ENCODE measurements at places on chromosomes 6 and 20. TPM values are rescaled to one million over a fixed set of nuclear protein-coding genes. Genes with fewer than 3 reads are reported as not detected.

GRCh38 chr6:169832247-169832948, 81.0 kb downstream of the ERMARD start:
- peaks cover 36% of the 10 kb centered on the region for H3K27me3 ChIP-seq
- no peaks in the 10 kb centered on the region for H3K36me3 ChIP-seq
- no peak for DNase-seq
- H3K4me1 ChIP-seq = no peaks in the 10 kb centered on the region
- no peak overlapping the region for H3K27ac ChIP-seq

GRCh38 chr6:2947445-2947844, 23.9 kb downstream of the SERPINB6 start:
- peaks cover 19% of the 10 kb centered on the region for H3K36me3 ChIP-seq
- H3K4me3 ChIP-seq = no peak overlapping the region
- peaks cover 12% of the 10 kb centered on the region for H3K27me3 ChIP-seq
- H3K27ac ChIP-seq = no peak overlapping the region

Gene ARMC12
- total RNA-seq = 0.64 TPM

Gene BFSP1
- total RNA-seq = 0.43 TPM

- H3K4me1 ChIP-seq = no peaks in the 10 kb centered on the region
- no peak overlapping the region for H3K4me3 ChIP-seq
- no peaks in the 10 kb centered on the region for H3K36me3 ChIP-seq
- no peak overlapping the region for H3K27ac ChIP-seq
Observed at GRCh38 chr6:54981276-54981609, 134.7 kb downstream of the FAM83B start.

DNA sequence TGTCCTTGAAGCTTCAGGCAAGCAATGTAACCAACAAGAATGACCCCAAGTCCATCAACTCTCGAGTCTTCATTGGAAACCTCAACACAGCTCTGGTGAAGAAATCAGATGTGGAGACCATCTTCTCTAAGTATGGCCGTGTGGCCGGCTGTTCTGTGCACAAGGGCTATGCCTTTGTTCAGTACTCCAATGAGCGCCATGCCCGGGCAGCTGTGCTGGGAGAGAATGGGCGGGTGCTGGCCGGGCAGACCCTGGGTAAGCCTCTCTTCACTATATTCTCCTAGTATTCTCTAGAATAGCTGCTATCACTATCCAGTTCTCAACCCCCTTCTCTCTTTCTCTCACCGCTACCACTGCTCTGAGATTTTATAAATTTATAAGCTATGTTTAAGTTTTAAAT, 40.0 kb downstream of the EIF2S2 start:
- H3K27me3 ChIP-seq = no peaks in the 10 kb centered on the region
- H3K4me3 ChIP-seq = no peak overlapping the region
- H3K4me1 ChIP-seq = peaks cover 27% of the 10 kb centered on the region
- peaks cover 19% of the 10 kb centered on the region for H3K36me3 ChIP-seq

- DNase-seq = peak; percentile 61
- H3K4me3 ChIP-seq = no peak overlapping the region
- H3K27me3 ChIP-seq = peaks cover 46% of the 10 kb centered on the region
- H3K4me1 ChIP-seq = peaks cover 10% of the 10 kb centered on the region
- H3K36me3 ChIP-seq = no peaks in the 10 kb centered on the region
- no peak overlapping the region for H3K27ac ChIP-seq
Observed at GRCh38 chr6:156395276-156395675, 381.9 kb upstream of the ARID1B start.

GRCh38 chr6:35044145-35044745, 96.9 kb downstream of the TCP11 start:
- no peak overlapping the region for H3K4me3 ChIP-seq
- no peak overlapping the region for H3K27ac ChIP-seq
- H3K27me3 ChIP-seq = no peaks in the 10 kb centered on the region
- DNase-seq = no peak
- H3K4me1 ChIP-seq = peaks cover 8% of the 10 kb centered on the region

DNA sequence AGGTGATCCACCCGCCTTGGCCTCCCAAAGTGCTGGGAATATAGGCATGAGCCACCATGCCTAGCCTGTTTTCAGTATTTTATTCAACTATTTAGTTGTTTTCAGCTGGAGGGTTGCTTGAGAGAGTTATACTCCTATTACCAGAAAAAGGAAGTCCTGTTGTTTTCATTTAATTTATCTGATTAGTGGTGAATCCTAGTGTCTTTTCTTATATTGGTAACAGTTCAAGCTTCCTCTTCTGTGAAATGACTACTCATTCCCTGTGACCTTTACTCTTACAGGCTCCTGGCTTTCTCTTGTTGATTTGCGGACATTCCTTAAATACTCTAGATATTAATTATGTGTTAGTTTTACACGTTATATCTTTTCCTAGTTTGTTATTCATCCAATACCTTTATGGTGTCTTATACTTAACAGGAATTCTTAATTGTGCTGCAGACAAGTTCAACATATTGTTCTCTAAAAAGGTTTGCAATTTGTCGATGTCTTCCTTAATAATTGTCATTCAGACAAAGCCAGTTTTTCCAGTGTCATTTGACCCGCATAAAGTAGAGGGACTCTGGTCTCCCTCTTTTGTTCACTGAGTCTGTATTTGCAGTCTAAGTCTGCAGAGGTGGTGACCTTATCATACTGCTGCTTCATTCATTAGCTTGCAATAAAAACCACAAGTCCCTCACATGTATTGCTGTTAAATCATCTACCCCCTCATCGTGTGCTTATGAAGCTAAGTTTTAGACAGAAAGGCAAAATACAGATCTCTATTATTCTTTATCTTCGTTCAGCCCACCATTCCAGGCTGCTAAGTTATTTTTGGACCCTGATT, 51.4 kb downstream of the ZBTB9 start:
- no peak for DNase-seq
- H3K4me3 ChIP-seq = no peak overlapping the region
- H3K27ac ChIP-seq = no peak overlapping the region
- peaks cover 6% of the 10 kb centered on the region for H3K27me3 ChIP-seq

DNA sequence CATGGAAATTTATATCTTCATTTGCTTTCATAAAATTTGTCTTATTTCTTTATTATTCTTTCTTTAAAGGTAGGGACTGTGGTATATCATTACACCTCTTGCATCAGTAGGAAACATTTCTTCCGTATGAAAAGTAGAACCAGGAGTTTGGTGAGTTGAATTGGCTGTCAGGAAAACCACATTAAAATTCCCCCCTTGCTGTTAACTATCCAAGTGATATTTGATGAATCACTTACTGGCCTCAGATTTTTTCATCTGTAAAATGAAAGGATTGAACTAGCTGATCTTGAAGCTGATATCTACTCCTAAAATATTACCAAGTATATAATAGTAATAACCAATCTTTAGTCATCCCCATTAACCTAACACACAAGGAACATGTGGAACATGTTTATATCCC, 460.9 kb downstream of the GJA1 start:
- H3K36me3 ChIP-seq = no peaks in the 10 kb centered on the region
- no peaks in the 10 kb centered on the region for H3K4me1 ChIP-seq
- H3K27ac ChIP-seq = no peak overlapping the region
- no peak for DNase-seq
- no peaks in the 10 kb centered on the region for H3K27me3 ChIP-seq
- no peak overlapping the region for H3K4me3 ChIP-seq

Gene SMIM28
- not detected for total RNA-seq

Gene POM121L2
- total RNA-seq = not detected

- H3K4me3 ChIP-seq = no peak overlapping the region
- no peak for DNase-seq
- no peaks in the 10 kb centered on the region for H3K36me3 ChIP-seq
- H3K27ac ChIP-seq = no peak overlapping the region
Observed at GRCh38 chr20:52332649-52333250, 141.2 kb upstream of the ZFP64 start.

DNA sequence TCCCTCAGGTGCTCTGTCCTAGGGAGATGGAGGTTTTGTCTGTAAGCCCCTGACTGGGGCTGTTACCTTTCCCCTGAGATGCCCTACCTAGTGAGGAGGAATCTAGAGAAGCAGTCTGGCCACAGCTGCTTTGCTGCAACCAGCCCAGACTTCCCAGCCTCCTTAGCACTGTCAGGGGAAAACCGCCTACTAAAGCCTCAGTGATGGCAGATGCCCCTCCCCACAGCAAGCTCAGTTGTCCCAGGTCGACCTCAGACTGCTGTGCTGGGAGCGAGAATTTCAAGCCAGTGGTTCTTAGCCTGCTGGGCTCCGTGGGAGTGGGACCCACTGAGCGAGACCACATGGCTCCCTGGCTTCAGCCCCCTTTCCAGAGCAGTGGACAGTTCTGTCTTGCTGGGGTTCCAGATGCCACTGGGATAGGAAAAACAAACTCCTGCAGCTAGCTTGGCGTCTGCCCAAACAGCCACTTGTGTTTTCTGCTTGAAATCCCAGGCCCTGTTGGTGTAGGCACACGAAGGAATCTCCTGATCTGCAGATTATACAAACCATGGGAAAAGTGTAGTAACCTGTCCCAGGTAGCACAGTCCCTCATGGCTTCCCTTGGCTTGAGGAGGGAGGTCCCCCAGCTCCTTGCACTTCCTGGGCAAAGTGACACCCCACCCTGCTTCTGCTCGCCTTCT, 146.4 kb upstream of the PROKR2 start:
- no peaks in the 10 kb centered on the region for H3K4me1 ChIP-seq
- no peaks in the 10 kb centered on the region for H3K36me3 ChIP-seq
- peaks cover 15% of the 10 kb centered on the region for H3K27me3 ChIP-seq
- no peak overlapping the region for H3K27ac ChIP-seq
- no peak for DNase-seq

GRCh38 chr20:62942456-62942855, 4.5 kb downstream of the GID8 start:
- no peak for DNase-seq
- H3K36me3 ChIP-seq = peaks cover 58% of the 10 kb centered on the region
- H3K4me1 ChIP-seq = peaks cover 24% of the 10 kb centered on the region
- no peak overlapping the region for H3K4me3 ChIP-seq
- no peaks in the 10 kb centered on the region for H3K27me3 ChIP-seq

Gene SLC52A3
- not detected for total RNA-seq

DNA sequence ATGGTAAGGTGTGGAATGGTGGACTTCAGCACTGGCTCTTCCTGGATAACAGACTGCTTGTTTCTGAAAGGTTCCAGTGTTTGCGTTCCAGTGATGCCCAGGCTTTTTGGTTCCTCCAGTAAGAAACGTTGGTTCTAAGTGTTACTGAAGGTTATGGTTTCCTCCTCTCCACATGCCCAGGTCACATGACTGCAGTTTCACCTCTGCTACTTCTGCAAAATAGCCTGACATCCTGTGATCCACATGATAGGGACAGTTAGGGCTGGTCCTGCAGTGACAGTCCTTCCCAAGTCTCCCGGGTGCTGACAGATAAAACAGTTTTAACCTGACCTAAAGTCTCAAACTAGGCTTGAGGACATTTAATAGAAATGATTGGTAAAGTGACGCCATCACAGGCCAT, 132.2 kb upstream of the CST7 start:
- no peak overlapping the region for H3K27ac ChIP-seq
- DNase-seq = no peak
- H3K4me1 ChIP-seq = no peaks in the 10 kb centered on the region

Gene GSTA3
- total RNA-seq = not detected

GRCh38 chr20:16654858-16655535, 74.8 kb upstream of the SNRPB2 start:
- no peak overlapping the region for H3K27ac ChIP-seq
- H3K27me3 ChIP-seq = peaks cover 2% of the 10 kb centered on the region
- H3K4me3 ChIP-seq = no peak overlapping the region
- H3K36me3 ChIP-seq = no peaks in the 10 kb centered on the region
- H3K4me1 ChIP-seq = no peaks in the 10 kb centered on the region
- no peak for DNase-seq

Gene OPRM1
- not detected for total RNA-seq

DNA sequence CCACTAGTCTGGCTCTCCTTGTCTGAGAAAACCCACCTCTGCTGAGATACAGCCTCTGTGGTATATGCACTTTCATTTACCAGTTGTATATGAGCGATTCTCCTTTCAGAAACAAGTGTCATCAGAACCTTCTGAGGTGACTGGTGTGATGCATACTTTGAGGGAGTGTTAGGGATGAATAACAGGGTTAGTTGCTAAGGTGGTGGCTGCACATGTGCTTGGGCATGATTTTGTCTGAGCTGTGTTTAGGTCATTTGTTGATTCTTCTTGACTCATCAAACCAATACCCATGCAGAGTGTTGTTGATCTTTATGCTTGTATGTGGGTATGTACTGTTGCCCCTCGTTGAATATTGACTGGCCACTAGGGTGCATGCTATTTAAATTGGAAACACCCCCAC, 25.7 kb downstream of the DTD1 start:
- H3K27ac ChIP-seq = no peak overlapping the region
- H3K4me1 ChIP-seq = peaks cover 6% of the 10 kb centered on the region
- H3K36me3 ChIP-seq = peaks cover 1% of the 10 kb centered on the region
- no peak for DNase-seq

DNA sequence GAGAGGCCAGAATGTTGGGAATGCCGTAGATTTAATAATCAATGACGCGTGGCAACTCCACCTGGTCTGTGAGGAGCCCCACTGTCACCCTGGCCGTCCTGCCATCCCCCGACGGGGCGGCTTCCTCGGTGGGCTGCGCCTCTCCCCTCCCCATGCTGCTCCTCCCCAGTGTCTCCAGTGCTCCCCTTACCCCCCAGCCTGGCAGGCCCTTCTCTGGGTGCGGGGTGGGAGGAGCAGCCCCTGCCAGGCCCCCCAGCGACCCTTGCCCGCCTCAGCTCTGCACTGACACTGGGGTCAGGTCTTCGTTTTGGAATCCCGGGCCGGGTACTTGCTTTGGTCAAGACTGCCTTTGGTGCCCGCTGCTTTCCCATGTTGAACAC, 82.3 kb upstream of the FRMD1 start:
- H3K27ac ChIP-seq = no peak overlapping the region
- H3K36me3 ChIP-seq = no peaks in the 10 kb centered on the region
- no peak overlapping the region for H3K4me3 ChIP-seq
- DNase-seq = no peak

DNA sequence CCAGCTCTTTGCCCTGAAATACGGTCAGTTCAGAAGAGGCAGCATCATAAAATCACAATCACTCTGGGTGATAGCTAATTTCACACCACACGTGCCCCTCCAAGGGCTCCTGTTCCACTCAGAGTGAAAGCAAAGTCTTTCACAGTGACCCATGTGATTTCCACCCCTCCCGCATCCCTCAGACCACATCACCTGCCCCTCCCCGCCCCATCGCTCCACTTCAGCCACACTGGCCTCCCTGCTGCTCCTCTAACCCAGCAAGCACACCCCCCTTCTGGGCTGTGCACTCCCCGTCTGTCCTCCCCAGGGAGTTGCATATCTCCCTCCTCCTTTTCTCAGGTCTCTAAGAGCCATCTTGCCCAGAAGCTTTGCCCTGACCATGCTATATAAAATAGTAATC, 74.5 kb downstream of the PSMG4 start:
- H3K27ac ChIP-seq = no peak overlapping the region
- H3K36me3 ChIP-seq = no peaks in the 10 kb centered on the region
- H3K27me3 ChIP-seq = peaks cover 6% of the 10 kb centered on the region
- no peak overlapping the region for H3K4me3 ChIP-seq

- H3K4me3 ChIP-seq = peak overlapping the region; percentile 32
- H3K27me3 ChIP-seq = no peaks in the 10 kb centered on the region
- H3K27ac ChIP-seq = no peak overlapping the region
- peaks cover 68% of the 10 kb centered on the region for H3K4me1 ChIP-seq
- DNase-seq = no peak
- H3K36me3 ChIP-seq = peaks cover 17% of the 10 kb centered on the region
Observed at GRCh38 chr6:90186026-90186425, 110.6 kb downstream of the BACH2 start.

GRCh38 chr6:139582956-139583355, 208.5 kb upstream of the CITED2 start:
- DNase-seq = no peak
- peaks cover 16% of the 10 kb centered on the region for H3K4me1 ChIP-seq
- no peak overlapping the region for H3K27ac ChIP-seq

- H3K27me3 ChIP-seq = no peaks in the 10 kb centered on the region
- H3K27ac ChIP-seq = no peak overlapping the region
- no peaks in the 10 kb centered on the region for H3K36me3 ChIP-seq
- no peaks in the 10 kb centered on the region for H3K4me1 ChIP-seq
- H3K4me3 ChIP-seq = no peak overlapping the region
Observed at GRCh38 chr6:23371132-23371915, 754.7 kb upstream of the NRSN1 start.

Measured in activated CD4-positive, alpha-beta T cell treated with anti-CD3 and anti-CD28 coated beads, Interleukin-2, amount 10 ng/mL, durations not matched to agents 24 days and 14 days (primary cell).